ENCODE measurements at places on chromosomes 6 and 20.

GRCh38 chr20:54015496-54015895, 54.9 kb downstream of the BCAS1 start:
- no peak overlapping the region for H3K27ac ChIP-seq
- no peaks in the 10 kb centered on the region for H3K27me3 ChIP-seq
- no peak overlapping the region for H3K4me3 ChIP-seq

DNA sequence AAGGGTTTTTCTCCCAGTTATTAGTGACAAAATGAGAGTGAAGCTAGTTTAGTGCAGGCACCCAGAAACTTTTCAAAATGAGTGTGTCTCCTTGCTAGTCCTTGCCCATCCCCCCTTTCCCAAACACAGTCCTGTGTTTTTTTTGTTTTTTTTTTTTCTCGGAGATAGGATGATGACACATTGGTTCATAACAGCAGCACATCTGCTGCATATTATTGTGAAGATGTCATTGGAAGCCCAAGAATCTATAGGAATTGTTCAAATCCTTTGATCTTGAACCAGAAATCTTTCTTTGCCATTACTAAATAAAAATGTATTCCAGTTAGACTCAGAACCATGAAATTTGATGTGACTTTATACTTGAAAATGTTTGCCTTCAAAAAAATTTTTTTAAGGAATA, 162.4 kb downstream of the FRK start:
- H3K4me1 ChIP-seq = peaks cover 5% of the 10 kb centered on the region
- no peak overlapping the region for H3K4me3 ChIP-seq
- no peaks in the 10 kb centered on the region for H3K36me3 ChIP-seq
- DNase-seq = no peak
- no peak overlapping the region for H3K27ac ChIP-seq

DNA sequence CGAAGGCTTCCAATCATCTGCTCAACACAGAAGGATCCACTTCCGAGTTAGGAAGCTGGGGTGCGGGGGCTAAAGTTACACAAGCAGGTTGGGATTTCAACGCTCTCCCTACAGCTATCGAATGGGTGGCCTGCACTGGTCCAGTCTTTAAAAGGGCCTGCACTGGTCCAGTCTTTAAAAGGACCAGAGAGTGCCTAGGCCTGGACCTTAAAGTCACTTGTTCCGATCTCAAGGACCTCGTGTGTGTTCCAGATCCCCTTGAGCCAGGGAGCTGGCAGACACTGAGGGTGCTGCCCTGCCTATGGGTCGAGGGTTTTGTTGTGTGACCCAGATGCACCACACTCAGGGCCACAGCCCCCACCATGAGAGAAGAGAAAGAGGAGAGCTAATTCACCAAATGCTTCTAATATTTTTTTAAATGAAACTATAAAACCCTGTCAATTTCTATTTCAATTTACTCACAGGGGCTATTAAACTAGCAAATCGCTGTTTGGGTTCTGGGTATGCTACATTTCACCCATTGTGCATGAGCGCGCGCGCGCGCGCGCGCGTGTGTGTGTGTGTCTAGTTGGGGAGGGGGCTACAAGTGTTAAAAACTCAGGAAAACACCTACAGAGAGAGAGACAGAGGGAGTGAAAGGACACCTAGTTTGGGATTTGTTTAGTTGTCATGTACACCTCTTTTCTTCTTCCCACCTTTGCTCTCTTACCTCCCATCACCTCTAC, 7.5 kb downstream of the TFAP2B start:
- H3K27me3 ChIP-seq = peaks cover 97% of the 10 kb centered on the region
- no peak overlapping the region for H3K4me3 ChIP-seq

DNA sequence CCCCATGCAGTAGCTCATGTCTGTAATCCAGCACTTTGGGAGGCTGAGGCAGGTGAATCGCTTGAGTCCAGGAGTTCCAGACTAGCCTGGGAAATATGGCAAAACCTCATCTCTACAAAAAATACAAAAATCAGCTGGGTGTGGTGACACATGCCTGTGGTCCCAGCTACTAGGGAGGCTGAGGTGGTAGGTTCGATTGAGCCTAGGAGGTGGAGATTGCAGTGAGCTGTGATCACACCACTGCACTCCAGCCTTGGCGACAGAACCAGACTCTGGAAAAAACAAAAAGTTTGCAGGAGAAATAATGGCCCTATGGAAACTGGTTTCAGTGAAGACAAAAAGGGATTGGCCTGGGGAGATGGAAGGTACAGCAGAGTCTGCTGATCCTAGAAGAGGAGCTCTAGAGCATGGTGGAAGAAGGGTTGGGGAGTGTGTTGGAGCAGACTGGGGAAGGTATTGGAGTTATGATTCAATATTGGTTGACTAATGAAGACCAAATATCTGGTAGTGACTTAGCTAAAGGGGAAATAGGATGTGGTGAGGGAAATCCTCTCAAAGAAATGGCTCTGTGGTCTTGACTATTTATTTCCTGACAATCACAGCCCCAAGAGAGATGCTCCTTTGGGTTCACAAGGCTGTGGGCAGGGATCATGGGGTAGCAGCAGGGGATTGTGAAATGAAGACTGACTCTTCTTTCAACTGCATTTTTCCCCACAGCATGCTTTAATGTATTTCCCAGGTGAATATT, 281.9 kb downstream of the UTRN start:
- peaks cover 21% of the 10 kb centered on the region for H3K36me3 ChIP-seq
- no peak for DNase-seq
- H3K4me3 ChIP-seq = no peak overlapping the region
- no peaks in the 10 kb centered on the region for H3K4me1 ChIP-seq
- no peaks in the 10 kb centered on the region for H3K27me3 ChIP-seq

GRCh38 chr6:134299236-134299635, 18.7 kb downstream of the SGK1 start:
- no peak for DNase-seq
- no peak overlapping the region for H3K27ac ChIP-seq
- H3K4me1 ChIP-seq = peaks cover 4% of the 10 kb centered on the region

DNA sequence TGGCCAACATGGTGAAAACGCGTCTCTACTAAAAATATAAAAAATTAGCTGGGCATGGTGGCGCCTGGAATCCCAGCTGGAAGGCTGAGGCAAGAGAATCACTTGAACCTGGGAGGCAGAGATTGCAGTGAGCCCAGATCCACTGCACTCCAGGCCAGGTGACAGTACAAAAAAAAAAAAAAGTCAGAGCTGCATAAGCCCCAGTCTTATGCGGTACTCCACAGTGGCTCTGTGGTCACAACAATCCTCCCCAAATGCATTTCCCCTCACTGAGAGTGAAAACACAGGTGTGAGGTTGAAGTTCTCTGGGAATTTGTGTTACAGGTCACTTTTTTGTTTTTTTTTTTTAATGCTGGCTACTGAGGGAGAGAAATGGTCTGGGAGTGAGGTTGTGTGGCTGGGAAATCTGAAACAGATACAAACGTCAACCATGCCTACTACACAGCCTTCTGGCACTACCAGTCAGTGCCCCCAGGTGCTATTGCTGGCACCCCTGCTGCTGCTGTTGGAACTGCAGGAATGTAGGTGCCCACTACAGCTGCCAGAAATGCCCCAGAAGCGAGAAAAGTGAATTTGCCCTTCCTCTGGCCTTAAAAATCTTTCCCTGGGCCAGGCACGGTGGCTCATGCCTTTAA, 5.7 kb downstream of the MRPS26 start:
- H3K27me3 ChIP-seq = no peaks in the 10 kb centered on the region
- H3K4me3 ChIP-seq = no peak overlapping the region
- H3K27ac ChIP-seq = no peak overlapping the region
- peaks cover 13% of the 10 kb centered on the region for H3K36me3 ChIP-seq
- no peak for DNase-seq

GRCh38 chr6:82711105-82711827, 347.6 kb downstream of the TPBG start:
- no peaks in the 10 kb centered on the region for H3K27me3 ChIP-seq
- H3K4me3 ChIP-seq = no peak overlapping the region
- no peaks in the 10 kb centered on the region for H3K4me1 ChIP-seq
- H3K36me3 ChIP-seq = peaks cover 3% of the 10 kb centered on the region
- DNase-seq = no peak

All from progenitor cell of endocrine pancreas (in vitro differentiated cells).